ENCODE measurements at places on chromosomes 12 and 14.

GRCh38 chr12:97386133-97386581 lies 76.4 kb upstream of the RMST start:
- DNase-seq: no peak

DNA sequence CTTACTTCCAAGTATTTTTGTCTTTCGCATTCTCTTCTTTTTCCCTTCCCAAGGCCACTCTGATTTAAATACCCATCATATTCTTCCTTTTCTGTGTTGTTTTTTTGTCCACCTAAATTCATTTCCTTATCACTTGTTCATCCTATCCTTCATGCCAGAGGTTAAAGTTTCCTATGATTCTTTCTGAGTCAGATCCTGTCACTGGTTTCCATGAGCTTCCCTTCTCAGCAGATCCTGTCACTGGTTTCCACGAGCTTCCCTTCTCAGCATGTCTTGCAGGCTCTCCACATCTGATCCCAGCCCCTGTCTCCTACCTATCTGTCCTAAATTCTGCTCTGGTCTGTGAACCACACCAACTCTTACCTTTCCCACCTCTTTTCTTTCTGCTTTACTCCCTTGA lies 311.8 kb upstream of the RGS6 start:
- no peak for DNase-seq

DNA sequence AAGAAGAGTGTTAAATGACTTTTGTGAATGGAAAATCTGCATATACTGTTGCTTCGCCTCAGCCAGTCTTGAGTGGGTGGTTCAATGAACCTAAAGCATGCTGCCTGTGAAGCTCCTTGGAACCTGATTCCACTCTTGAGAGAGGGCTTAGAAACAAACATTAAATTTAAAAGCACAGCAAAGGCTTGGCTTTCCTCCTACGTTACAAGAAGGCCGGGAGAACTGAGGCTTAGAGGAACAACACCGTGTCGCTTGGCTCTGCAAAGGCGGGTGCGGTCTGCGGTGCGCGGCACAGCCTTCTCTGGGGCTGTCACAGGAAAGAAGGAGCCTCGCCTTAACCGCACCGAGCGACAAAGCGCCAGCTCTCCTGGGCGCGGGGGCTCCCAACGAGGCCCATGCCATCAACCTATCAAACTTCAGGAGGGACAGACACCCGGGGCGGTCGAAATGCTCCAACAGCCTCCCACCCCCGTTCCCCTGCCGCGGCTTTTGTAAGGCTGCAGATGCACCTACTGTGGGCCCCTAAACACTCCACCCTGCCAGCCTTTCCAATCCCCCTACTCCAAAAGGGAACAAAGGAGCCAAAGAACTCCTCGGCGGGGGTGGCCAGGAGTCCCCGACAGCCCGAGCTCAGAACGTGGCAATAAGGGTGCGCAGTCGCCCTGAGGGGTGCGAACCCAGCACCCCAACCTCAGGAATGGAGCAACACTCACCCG lies 729 bp downstream of the OSBPL8 start:
- DNase-seq: peak; percentile 39

GRCh38 chr12:117774941-117775775 lies 193.6 kb downstream of the KSR2 start:
- DNase-seq: no peak

DNA sequence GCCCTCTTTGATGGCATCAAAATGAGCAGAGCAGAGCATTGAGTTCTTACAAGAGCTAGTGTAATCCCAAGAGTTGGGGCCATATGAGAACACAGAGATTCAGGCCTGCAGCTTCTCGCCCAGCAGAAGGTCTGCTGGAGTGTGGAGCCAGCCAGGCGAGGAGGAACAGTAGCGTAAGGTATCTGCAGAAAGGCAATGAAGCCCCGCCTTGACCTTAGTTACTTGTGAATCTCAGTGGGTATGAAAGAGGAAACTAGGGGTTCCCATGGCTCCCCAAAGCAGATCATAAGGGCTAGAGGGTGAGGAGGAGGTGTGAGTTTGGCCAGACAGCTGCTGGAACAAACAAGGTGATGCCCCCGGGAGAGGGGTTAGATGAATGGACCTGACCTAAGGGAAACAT lies 49.4 kb downstream of the SLC8A3 start:
- DNase-seq: no peak

- no peak for DNase-seq
These were observed 65.8 kb downstream of the RIN3 start for GRCh38 chr14:92579244-92579936.

DNA sequence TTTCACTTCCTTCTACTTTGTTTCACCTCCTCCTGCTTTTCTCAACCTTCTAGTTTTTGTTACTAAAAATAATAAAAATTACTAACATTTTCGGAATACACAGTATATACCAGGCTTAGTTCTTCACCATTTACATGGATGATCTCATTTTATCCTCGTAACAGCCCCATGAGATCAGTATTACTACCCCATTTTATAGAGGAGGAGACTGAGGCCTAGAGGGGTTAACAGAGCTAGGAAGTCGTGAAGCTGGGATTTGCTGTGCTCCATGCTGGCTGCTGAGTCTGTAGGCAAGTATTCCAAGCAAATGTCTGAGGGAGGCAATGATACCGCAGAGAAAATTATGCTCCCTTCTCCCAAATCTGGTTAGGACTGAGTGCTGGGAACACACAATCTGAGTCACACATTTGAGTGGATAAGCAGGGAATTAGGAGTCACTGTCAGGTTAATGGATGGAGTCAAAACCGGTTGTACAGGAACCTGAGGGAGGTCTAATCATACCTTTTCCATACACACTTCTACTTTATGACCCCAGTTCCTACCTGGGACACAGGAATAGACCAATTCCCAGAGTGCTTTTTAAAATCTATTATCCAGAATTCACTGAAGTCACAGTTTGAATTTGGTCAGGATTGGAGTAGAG lies 51.1 kb downstream of the ZFYVE26 start:
- DNase-seq: no peak

GRCh38 chr14:50667996-50668825 lies at the start of gene SAV1:
Gene SAV1, minus strand, starts transcription at chr14:50668306. Its CDS starts 339 bp downstream, at chr14:50667967.
- DNase-seq: peak; percentile 88

DNA sequence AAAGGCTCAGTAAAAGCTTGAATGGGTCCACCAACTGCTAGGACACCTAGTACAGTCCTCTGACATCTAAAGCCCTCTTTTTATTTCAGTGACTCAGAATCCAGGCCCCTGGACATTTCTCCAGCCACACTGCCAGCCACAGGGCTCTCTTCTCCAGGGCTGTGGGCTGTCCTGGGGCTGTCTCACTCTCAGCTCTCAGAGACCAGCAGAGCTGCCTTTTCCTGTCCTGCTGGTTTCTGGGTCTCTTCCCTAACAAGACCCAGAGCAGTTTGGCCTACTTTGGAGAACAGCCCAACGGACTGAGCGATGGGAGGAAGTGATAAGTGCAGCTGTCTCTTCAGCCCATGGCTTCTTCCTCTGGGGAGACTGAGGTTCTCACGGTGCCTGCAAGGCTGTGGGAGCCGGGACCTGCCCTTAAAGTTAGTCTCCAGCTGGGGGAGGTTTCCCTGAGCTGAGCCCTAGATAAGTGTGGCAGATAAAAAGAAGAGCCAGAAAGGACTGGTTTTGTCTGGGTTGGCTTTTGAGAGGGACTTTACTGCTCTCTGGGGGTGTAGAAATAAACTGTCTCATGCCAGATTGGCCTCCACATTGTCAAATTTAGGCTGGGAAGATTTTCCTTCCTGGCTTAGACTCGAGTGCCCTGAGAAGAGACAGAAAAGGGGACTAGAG lies 979.8 kb downstream of the VRK1 start:
- DNase-seq: no peak

- DNase-seq: no peak
These were observed 52.5 kb upstream of the MYL2 start for GRCh38 chr12:110972866-110973265.

GRCh38 chr12:97595936-97596335 lies 133.3 kb downstream of the RMST start:
- no peak for DNase-seq

GRCh38 chr14:93332397-93332852 lies 411 bp downstream of the BTBD7 start:
- DNase-seq: peak; percentile 58

DNA sequence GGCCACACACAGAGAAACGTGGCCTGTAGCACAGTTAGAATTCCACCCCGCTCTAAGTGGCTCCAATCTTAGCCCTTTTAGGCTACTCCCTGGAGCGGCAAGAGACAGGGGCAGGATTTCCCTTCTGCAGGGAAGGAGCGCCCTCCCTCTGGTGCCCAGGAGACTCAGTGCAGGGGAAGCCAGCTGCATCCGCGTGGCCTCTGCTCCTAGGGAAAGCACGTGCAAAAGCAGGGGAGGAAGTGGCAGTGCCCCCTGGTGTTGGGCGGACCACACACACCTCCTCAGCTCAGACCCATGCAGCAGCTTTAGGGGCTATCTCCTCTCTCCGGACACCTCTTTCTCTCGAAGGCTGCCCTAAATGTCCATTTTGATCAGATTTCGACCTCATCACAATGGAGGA lies 50.0 kb downstream of the SPRING1 start:
- no peak for DNase-seq

DNA sequence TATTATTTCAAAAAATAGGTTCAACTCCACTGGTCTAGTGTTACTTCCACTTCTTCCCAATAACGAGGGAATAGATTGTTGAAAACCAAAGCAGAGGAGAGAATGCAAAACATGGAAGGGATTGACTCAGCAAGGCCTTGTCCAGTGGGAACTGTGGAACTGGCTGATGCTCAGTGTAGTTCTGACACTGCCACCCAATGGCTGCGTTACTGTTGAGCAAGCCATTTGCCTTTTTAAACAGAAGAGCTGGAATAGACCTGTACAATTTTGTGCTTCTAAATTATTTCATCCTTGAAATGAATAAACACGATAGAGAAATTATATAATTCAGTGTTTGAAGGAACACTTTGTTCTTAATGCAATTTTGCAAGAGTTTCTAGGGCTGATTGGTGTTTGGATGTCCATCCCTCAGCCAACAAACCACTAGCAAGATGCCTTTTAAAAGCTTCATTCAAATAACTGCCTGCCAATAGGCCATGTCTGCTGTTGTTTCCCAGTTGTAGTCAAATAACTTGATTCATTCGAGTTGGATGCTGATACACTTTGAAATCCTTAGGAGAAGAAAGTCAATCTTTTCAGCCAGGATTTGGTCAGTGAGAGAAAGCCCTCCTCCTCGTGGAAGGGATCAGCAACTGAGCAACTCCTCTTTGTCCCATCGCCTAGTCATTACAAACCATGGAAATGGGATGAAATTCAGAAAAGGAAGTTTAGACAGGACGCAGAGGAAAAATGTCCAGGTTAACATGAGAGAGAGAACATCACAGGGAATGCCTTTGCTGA lies 7.3 kb upstream of the MGP start:
- peak; percentile 9 for DNase-seq

- DNase-seq: peak; percentile 60
These were observed 183.0 kb downstream of the ERC1 start for GRCh38 chr12:1173781-1174617.

DNA sequence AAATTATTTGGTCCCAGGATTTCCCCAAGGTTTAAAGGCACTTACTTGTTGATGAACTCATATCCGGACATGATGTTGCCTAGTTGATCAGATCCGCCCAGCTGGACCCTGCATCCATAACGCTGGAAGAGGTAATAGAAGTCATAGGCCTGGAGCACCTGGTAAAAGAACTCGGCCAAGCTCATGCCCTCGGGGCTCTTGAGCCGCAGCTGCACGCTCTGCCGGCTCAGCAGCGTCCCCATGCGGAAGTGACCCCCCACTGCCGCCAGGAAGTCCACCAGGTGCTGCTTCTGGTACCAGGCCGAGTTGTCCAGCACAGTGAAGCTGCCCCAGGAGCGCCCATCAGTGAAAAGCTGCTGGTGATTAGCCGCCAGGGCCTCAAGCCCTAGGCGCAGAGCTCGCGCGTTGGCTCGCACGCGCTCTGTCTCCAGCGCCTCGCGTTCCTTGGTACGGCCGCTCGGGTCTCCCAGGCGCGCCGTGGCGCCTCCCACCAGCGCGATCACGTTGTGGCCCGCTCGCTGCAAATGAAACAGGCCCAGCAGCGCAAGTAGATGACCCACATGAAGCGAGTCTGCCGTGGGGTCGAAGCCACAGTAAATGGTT lies 545 bp downstream of the YARS2 start:
- peak; percentile 72 for DNase-seq

DNA sequence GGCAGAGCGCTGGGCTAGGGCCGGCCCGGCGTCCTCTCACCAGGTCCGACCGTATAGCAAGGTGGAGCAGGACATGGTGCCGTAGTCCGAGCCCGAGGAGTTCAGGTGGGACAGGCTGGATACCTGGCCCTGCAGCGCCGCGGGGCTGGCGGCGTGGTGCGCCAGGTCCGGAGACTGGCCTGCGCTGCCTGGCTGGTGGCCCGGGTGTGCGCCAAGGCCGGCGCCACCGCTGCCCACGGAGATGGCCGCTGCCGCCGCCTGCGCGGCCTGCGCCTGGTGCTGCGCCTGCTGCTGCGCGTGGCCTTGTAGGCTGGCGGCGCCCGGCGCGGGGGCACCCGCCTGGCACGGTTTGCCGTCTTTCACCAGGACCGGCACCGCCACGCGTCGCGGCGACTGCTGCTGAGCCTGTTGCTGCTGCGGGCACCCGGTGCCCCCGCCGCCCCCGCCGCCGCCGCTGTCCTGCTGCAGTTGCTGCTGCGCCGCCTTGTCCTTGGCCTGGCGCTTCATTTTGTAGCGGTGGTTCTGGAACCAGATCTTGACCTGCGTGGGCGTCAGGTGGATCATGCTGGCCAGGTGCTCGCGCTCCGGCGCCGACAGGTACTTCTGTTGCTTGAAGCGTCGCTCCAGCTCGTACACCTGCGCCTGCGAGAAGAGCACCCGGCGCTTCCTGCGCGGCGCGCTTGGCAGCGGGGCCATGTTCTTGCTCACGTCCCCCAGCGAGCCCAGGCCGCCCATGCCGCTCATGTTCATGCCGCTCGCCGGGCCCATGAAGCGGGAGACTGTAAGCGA lies 2.6 kb downstream of the NKX2-1 start:
- DNase-seq: peak; percentile 70

DNA sequence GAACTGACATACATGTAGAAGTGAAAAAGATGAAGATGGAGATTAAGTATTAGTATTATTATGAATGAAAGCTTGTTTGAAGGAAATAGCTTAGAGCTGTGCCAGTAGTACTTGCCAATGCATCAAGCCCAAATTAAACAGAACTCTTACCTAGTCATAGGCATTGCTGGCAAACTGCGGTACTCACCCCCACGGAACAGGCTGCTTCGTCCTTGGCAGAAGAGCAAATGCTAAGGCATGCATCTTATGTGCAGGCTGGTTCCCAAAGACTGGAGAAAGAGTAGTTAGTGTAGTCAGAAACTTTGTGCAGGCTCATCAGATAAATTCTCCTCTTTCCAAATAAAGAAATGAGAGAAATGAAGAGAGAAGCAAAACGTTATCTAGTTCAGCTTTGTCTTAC lies 134.8 kb downstream of the CCDC59 start:
- DNase-seq: no peak

GRCh38 chr12:120540445-120540844 lies 6.3 kb downstream of the RNF10 start:
- DNase-seq: no peak

GRCh38 chr12:89234324-89235114 lies 117.8 kb downstream of the DUSP6 start:
- DNase-seq: no peak

DNA sequence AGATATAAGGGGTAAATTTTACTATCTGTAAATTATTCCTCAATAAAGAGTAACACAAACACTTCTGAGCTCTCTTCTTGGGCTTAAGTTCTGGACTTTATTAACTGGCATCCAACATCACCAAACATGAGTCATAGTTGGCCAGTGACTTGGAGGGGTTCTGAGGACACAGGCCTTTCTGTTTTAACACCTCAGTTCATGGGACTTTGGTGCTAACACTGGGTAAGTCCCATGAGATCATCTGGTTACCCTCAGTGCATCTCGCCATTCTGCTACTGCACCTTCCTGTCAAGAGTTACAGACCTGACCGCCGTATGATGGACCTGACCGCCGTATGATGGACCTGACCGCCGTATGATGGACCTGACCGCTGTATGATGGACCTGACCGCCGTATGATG lies 9.9 kb downstream of the SLC15A4 start:
- DNase-seq: no peak

Measured in NCI-H1092 treated with DMSO at 0.1 percent for 48 hours (cell line).